Daoy (cell line): ENCODE measurements at places on chromosomes 16 and 17. TPM values are rescaled to one million over a fixed set of nuclear protein-coding genes. Genes with fewer than 3 reads are reported as not detected.

HS3ST2 gene
- total RNA-seq = not detected in 2 replicates

ADAD2 gene
- total RNA-seq = not detected in 2 replicates

CXCL16 gene
- total RNA-seq = 3.0 and 3.8 TPM in 2 replicates

SLC35G6 gene
- total RNA-seq = 0.06 TPM in 1 of 2 replicates, not detected in the other

TP53TG3F gene
- total RNA-seq = 0.29 TPM in 1 of 2 replicates, not detected in the other

CACNA1G gene
- 0.15 and 0.23 TPM in 2 replicates for total RNA-seq

GJC1 gene
- 12.4 and 15.7 TPM in 2 replicates for total RNA-seq

CDH11 gene
- total RNA-seq = 46.9 and 74.5 TPM in 2 replicates

ZNF750 gene
- not detected in 2 replicates for total RNA-seq

DNAJA3 gene
- 54.8 and 73.9 TPM in 2 replicates for total RNA-seq

NAE1 gene
- total RNA-seq = 138 and 148 TPM in 2 replicates

CTRL gene
- total RNA-seq = 0.74 and 1.6 TPM in 2 replicates

ALKBH5 gene
- 88.0 and 94.3 TPM in 2 replicates for total RNA-seq

RNPS1 gene
- 147 and 161 TPM in 2 replicates for total RNA-seq

APRT gene
- 106 and 112 TPM in 2 replicates for total RNA-seq

ZKSCAN2 gene
- total RNA-seq = 1.4 and 2.0 TPM in 2 replicates

CPHXL2 gene
- not detected in 2 replicates for total RNA-seq

NLE1 gene
- 47.7 and 68.9 TPM in 2 replicates for total RNA-seq

KCTD5 gene
- 22.9 and 27.4 TPM in 2 replicates for total RNA-seq

SLC38A8 gene
- not detected in 2 replicates for total RNA-seq

TGFB1I1 gene
- total RNA-seq = 20.7 and 22.9 TPM in 2 replicates

CA7 gene
- total RNA-seq = not detected in 2 replicates

KRT12 gene
- total RNA-seq = not detected in 2 replicates

KCTD11 gene
- total RNA-seq = 2.1 and 3.7 TPM in 2 replicates

KREMEN2 gene
- total RNA-seq = 0.39 and 1.3 TPM in 2 replicates

XYLT1 gene
- total RNA-seq = 3.8 and 6.9 TPM in 2 replicates

THUMPD1 gene
- 47.7 and 63.0 TPM in 2 replicates for total RNA-seq

LGALS9 gene
- 2.2 and 4.1 TPM in 2 replicates for total RNA-seq

SETD1A gene
- 1.0 and 1.1 TPM in 2 replicates for total RNA-seq

TBC1D3I gene
- not detected in 2 replicates for total RNA-seq

TNFRSF12A gene
- 307 and 390 TPM in 2 replicates for total RNA-seq

PYY gene
- total RNA-seq = not detected in 2 replicates

NLRC3 gene
- total RNA-seq = 0.06 and 0.21 TPM in 2 replicates

KRT34 gene
- total RNA-seq = 0.46 and 1.4 TPM in 2 replicates

SLC5A11 gene
- not detected in 2 replicates for total RNA-seq

RNF112 gene
- 0.11 and 0.57 TPM in 2 replicates for total RNA-seq
